ENCODE measurements at places on chromosomes 4 and X.

GRCh38 chr4:105198541-105198940 lies 51.9 kb downstream of the TET2 start:
- DNase-seq: no peak

DNA sequence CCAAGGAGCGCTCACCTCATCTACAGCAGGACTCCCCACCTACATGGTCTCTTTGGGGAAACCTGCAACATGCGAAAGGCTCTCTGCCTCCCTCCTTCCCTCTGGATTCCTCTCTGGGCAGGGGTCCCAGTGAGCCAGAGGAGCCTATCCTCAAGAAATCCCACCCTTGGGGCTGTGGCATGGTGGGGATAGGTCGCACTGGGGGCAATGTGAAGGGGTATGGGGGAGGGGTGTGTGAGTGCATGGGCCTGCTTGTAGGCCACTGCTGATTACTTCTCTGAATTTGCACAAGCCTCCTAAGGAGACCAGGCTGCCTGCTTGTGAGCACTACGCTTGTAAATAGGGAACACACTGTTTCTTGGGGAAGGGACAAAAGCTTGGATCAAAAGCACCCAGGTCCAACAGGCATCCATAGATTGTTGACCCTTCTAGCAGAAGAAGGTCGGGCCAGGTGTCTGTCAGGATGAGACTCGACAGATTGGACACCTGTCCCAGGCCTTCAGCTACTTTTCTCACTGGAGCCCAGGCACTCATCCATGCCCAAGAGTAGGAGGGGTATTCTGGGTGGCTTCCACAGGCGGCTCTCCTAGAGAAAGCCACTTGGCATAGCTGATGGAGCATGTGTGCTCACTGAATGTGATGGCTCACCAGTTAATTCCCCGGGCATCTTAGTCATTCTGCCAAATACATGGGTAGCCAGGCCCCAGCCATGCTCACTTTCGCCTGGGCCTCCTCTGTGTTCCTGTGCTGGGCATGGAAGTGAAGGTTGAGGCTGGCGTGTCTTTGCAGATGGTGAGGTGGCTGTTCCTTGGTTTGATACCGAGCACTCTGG lies 75.0 kb downstream of the NBDY start:
- DNase-seq: no peak

- DNase-seq: no peak
These were observed 6.1 kb upstream of the HMX1 start for GRCh38 chr4:8877780-8878040.

- no peak for DNase-seq
These were observed 57.8 kb downstream of the SCFD2 start for GRCh38 chr4:53307819-53308780.

GRCh38 chrX:153496590-153496959 lies 1.8 kb downstream of the BGN start:
- DNase-seq: no peak

DNA sequence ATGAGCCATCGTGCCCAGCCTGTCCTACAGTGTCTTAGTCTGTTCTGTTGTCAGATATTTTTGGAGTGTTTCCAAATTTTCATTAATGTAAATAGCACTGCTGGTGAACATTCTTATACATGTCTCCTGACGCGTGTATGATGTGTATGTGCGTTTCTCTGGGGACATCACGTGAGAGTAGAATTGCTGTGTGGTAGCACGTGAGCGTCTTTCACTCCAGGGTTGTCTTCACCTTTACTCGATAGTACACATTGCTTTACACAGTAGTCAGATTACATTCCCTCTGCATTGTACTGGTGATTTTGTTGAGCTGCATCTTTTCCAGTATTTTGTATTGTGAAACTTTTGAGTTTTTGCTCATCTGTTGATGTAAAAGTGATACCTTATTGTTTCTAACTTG lies 60.0 kb downstream of the ARHGAP10 start:
- no peak for DNase-seq

DNA sequence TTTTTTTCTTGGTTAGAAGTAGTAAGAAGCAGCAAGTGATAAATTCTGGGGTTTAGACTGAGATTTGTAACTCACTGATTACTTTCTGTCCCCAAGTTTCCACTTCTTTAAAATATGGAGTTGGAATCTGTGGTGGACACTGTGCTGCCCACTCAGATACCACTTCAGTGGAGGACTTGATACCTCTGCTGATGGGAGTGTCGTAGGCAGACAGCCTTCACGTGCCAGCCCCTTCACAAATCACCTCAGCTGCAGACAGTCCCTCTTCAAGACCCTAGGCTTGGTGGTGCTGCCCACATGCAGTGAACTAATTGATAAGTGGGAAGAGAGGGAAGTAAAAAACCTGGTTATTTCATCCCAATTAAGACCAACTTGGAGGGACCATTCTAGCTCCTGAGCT lies 139.5 kb downstream of the PDLIM5 start:
- DNase-seq: no peak

DNA sequence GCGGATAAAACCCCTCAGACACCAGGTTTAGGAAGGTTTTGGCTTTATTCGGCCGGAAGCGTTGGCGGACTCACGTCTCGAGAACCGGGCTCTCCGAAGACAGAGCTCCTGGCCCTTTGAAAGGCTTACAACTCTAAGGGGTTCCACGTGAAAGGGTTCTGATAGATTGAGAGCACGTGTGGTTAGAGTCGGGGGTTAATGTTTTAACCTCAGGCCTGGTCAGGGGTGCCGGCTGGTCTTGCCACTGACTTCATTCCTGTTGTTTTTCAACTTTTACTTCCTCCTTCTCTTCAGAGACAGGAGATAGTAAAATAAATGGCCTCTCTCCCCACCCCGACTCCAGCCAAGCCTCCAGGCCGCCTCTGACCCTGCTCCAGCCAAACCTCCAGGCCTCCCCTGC lies 4.7 kb upstream of the ASMT start:
- no peak for DNase-seq

GRCh38 chr4:138500869-138501268 lies 258.7 kb upstream of the SLC7A11 start:
- DNase-seq: no peak

Data from NCI-H2107 (cell line).